ENCODE measurements at places on chromosomes 4 and X.

GRCh38 chr4:8782135-8782534, 89.5 kb downstream of the HMX1 start:
- no peak for DNase-seq

GRCh38 chr4:152309418-152309817, 226.5 kb downstream of the FBXW7 start:
- no peak for DNase-seq

- no peak for DNase-seq
Measured at GRCh38 chr4:186900232-186900900, 176.7 kb upstream of the FAT1 start.

- DNase-seq, result no peak
Measured at GRCh38 chrX:13009273-13009672, 34.4 kb downstream of the TMSB4X start.

DNA sequence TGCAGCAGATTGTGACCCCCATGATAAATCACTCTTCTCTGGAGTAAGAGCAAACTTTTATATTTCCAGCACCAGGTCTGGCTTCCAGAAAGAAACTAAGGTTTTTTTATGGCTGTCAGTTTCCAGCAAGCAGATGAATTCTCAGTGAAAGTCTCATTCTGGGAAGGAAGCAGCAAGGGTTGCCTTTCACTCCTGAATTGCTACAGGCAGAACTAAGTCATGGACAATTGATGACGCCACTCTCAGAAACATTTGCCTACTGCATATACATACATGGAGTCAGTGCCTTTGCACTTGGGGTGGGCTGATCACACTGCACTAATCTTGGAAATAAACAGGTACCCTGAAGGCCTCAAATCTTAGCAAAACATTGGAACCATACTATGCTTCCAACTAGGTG, 80.0 kb downstream of the IL21 start:
- DNase-seq, result no peak

- no peak for DNase-seq
Measured at GRCh38 chr4:128660361-128661215, 148.9 kb upstream of the JADE1 start.

DNA sequence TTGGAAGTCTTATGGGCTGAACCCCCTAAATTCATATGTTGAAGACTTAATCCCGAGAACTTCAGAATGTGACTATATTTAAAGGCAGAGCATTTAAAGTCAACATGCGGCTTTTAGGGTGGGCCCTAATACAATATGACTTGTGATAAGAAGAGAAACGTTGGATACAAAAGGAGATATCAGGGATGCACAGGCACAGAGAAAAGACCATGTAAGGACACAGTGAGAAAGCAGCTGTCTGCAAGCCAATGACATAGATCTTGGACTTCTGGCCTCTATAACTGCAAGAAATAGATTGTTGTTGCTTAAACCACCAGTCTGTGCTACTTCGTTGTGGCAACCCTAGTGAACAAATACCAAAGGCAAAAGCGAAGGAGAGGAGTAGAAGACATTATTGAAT, 42.2 kb downstream of the GABRG1 start:
- DNase-seq, result no peak

- DNase-seq, result no peak
Measured at GRCh38 chr4:160175064-160175643, 1072.3 kb downstream of the RAPGEF2 start.

- DNase-seq, result no peak
Measured at GRCh38 chrX:17375367-17375636, 302 bp downstream of the NHS start.

- DNase-seq, result no peak
Measured at GRCh38 chr4:186798951-186799659, 75.4 kb upstream of the FAT1 start.

DNA sequence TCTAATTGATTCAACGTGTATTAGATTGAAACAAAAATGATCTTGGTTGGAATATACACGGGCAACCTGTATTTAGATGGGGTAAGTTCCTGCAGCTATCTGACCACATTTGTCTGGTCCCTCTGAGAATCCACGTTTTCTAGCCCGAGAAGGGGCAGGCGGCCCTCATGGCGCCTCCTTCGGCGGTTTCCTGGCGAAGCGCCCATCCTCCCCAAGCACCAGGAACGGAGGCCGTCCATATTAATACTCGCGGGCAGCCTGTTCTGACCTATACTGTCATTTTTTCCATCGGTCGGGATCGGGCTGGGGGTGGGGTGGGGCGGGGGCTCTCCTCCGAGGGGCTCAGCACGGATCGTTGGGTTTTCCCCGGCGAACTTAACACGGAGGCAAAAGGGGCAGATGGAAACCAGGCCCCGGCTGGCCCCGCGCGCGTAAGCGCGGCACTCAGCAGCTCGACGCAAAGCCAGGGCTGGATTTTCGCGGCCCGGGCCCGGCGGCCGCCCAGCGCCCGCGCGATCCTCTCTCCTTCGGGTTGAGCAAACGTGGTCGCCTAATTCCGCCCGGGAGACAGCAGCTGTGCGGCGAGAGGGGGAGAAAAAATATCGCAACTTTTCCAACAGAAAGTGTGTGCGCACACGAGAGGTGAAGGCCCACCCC, 77.2 kb upstream of the BCOR start:
- DNase-seq, result no peak

- DNase-seq, result no peak
Measured at GRCh38 chr4:41360214-41360920, 103.6 kb downstream of the UCHL1 start.
